Astrocyte (in vitro differentiated cells and primary cell): ENCODE measurements at places on chromosomes 2 and 18. TPM values are rescaled to one million over a fixed set of nuclear protein-coding genes. Genes with fewer than 3 reads are reported as not detected.
A peak's percentile ranks its signal among the peaks of the same experiment; 100 is the strongest.

GRCh38 chr2:8624855-8625398, 56.9 kb upstream of the ID2 start:
- no peaks in the 10 kb centered on the region for H3K27me3 ChIP-seq
- H3K4me3 ChIP-seq: no peak overlapping the region
- DNase-seq: no peak
- H3K36me3 ChIP-seq: no peaks in the 10 kb centered on the region

DNA sequence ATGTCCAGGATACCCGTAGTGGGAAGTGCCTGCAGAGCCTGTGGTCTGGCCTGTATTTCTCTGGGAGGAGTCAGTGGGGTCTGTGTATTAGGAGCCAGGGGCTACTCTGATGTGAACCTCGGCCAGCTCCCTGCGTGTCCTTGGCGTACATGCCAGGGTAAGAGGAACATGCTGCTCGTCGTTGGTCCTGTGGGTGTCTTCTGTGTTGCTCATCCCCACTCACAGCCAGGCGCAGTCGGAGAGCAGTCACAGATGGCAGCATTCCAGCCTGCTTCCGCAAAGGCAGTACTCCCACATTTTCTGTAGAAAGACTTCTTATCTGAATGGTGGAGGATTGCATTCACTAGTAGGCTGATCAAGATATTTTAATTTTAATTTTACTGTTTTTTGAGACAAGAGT, 84.9 kb downstream of the DGKD start:
- peak; percentile 34 for DNase-seq
- peaks cover 3% of the 10 kb centered on the region for H3K36me3 ChIP-seq
- H3K4me3 ChIP-seq: no peak overlapping the region

Gene C1GALT1C1L
- not detected in 2 replicates for total RNA-seq

- H3K27ac ChIP-seq: peak overlapping the region; percentile 65
- peaks cover 13% of the 10 kb centered on the region for H3K4me1 ChIP-seq
- H3K4me3 ChIP-seq: no peak overlapping the region
- peak; percentile 56 for DNase-seq
These were observed 86.8 kb downstream of the METTL8 start for GRCh38 chr2:171346723-171347557.

Gene HAT1
- total RNA-seq: 28.6 and 29.1 TPM in 2 replicates

Gene HPCAL1
- 11.8 and 12.3 TPM in 2 replicates for total RNA-seq

GRCh38 chr2:10222-10875, 36.0 kb downstream of the FAM110C start:
- no peak for DNase-seq
- no peak overlapping the region for H3K4me3 ChIP-seq
- no peaks in the 10 kb centered on the region for H3K36me3 ChIP-seq
- no peaks in the 10 kb centered on the region for H3K4me1 ChIP-seq
- no peak overlapping the region for H3K27ac ChIP-seq

DNA sequence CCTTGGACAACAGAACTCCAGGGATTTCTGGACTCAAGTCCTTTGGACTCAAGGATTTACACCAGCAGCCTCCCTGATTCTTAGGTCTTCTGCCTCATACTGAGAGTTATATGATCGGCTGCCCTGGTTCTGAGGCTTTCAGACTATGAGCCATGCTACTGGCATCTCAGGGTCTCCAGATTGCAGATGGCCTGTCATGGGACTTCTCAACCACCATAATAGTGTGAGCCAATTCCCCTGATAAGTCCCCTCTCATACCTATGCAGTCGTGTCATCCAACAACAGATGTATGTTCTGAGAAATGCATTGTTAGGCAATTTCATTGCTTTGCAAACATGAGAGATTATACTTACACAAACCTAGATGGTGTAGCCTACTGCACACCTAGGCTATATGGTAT, 61.4 kb upstream of the MSTN start:
- no peaks in the 10 kb centered on the region for H3K36me3 ChIP-seq
- H3K4me3 ChIP-seq: no peak overlapping the region
- peaks cover 6% of the 10 kb centered on the region for H3K4me1 ChIP-seq

Gene NDC80
- 1.9 and 3.5 TPM in 2 replicates for total RNA-seq
